Activated T-helper 17 cell treated with anti-CD3 and anti-CD28 coated beads, Interleukin-2, amount 50 U/mL, for 72 hours (primary cell): ENCODE measurements at places on chromosomes 2 and 18. TPM values are rescaled to one million over a fixed set of nuclear protein-coding genes. Genes with fewer than 3 reads are reported as not detected.

The SLC5A7 gene
- total RNA-seq = not detected

- peaks cover 66% of the 10 kb centered on the region for H3K36me3 ChIP-seq
Measured at GRCh38 chr2:42312106-42312505, 48.9 kb downstream of the COX7A2L start.

DNA sequence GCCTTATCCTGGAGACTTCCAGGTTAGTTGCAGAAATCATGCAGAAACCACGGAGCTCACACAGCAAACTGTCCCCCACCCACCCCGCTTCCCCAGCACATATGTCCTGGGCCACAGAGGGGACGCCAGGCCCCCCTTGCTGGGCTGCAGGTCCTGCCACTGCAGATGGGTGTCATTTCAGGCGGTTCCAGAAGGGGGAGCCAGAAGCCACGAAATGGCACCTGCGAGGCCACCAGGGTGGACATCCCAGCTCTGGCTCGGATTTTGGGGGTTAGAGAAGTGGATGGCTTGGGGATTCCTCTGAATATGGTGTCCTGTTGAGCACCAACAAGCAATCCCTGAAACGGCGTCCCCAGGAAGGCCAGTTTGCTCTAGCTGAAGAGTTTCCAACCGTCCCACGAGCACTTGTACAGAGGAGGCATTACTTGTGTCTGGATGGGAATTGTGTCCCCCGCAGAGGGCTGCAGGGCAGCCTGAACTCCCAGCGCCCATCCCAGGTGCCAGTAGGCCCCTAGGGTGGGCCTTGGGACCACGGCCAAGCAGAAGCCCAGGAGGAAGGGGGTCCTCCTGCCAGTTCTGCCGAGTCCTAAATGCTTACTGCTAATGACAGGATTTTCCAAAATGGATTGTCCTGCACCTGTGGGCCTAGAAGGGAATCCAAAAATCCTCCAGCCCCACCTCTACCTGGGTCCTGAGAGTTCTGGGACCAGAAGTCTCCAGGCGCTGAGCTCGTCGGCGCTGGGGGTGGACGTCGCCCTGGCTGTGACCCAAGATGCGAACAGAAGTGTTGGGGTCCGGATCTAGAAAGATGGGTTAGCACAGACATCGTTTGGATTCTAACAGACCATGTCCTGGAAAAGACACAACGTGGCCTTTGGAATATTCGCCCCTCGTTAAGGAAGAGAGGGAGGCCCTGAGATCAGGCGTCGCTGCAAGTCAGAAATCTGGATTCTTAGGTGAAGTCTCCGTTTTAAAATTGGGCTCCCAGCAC, 14.6 kb upstream of the NFATC1 start:
- peaks cover 21% of the 10 kb centered on the region for H3K36me3 ChIP-seq
- no peaks in the 10 kb centered on the region for H3K27me3 ChIP-seq
- no peak overlapping the region for H3K4me3 ChIP-seq
- peak; percentile 47 for ATAC-seq

DNA sequence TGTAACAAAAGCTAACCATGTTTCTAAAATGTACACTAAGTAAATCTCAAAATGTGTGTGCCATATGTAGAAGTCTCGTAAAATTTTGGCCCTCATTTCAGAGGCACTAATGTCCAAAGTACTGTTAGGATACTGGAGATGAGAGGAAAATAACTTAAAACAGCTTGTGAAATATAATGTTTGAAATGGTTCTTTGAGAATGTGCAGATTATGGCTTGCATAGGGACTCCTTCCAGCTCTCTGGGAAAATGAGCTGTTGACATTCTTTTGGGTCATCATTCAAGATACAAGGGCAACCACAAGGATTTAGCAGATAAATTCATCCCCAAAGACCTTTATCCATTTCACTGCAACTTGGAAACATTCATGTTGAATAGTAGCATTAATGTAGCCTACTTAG, 38.1 kb upstream of the OTX1 start:
- H3K27ac ChIP-seq = no peak overlapping the region
- no peaks in the 10 kb centered on the region for H3K27me3 ChIP-seq
- no peak for ATAC-seq
- H3K4me3 ChIP-seq = no peak overlapping the region
- H3K4me1 ChIP-seq = no peaks in the 10 kb centered on the region
- peaks cover 14% of the 10 kb centered on the region for H3K36me3 ChIP-seq

The DQX1 gene
- total RNA-seq = 0.74 TPM

The ANKRD29 gene
- total RNA-seq = not detected

DNA sequence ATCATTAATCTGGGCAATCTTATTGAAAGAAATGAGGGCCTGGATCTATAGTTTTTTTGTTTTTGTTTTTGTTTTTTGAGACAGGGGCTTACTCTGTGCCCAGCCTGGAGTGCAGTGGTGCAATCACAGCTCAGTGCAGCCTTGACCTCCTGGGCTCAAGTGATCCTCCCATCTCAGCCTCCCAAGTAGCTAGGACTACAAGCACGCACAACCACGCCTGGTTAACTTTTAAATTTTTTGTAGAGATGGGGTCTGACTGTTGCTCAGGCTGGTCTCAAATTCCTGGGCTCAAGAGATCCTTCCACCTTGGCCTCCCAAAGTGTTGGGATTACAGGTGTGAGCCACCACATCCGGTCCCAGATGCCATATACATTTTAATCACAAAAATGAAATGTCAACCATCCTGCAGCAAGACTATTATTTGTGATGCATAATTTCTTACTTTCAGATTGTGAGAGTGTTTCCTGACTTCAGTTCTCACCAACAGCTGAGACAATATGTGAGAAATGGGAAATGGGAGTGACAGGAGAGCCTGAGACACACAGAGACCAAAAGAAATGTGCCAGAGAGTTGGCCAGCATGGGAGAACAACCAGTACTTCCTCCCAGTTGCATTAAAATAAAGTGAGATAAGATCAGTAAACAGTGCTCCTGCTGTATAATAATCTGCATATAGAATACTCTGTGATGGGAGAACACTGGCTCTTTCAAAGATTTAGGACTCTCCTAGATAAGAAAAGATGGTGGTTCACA, 87.6 kb downstream of the METTL8 start:
- H3K27ac ChIP-seq = peak overlapping the region; percentile 83
- no peaks in the 10 kb centered on the region for H3K36me3 ChIP-seq
- no peak for ATAC-seq
- peaks cover 28% of the 10 kb centered on the region for H3K4me1 ChIP-seq

DNA sequence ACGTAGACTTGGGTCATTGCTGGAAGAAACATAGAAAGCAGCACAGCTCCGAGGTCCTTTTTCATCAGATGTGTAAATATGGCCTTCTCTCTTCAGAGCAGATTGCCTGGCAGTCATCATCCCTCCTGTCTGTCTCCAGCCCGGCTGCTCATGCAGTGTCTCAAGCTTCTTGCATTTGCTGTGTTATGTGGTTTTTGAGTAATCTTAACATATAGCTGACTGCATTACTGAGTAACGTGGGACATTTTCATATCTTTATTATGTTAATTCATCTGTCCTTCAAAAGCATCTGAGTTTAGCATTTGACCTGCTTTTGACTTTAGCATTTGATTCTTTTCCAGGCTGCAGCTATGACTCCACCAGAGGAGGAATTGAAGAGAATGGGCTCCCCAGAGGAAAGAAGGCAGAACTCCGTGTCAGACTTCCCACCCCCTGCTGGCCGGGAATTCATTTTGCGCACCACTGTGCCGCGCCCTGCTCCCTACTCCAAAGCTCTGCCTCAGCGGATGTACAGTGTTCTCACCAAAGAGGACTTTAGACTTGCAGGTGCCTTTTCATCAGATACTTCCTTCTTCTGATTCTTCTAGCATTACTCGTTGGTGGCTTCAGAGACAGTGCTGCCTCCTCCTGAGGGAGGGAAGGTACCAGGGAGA, 116.2 kb downstream of the RAB3GAP1 start:
- no peak overlapping the region for H3K27ac ChIP-seq
- no peak for ATAC-seq
- no peaks in the 10 kb centered on the region for H3K27me3 ChIP-seq
